ENCODE measurements at places on chromosomes 7 and 10.

GRCh38 chr7:42244828-42245227 is 7.8 kb upstream of the GLI3 start:
- no peak for DNase-seq

DNA sequence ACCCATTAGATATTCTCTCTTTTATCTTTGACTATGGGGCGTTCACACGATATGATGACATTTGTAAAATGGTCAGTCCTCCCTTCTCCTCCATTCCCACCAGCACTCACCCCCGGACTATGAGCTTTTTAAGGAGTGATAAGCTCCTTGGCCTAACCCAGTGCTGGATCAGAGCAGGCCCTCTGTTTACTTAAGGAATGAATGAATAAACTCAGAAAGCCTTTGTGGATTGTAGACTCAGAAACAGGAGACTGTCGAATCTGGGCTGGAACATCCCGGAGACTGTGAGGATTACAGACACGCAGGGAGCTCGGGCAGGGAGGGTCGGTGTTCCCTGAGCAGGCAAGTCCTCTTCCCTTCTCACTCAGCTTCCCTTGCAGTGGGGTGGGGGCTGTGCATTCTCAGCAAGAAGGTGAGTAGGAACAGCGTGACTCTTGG is 6.8 kb upstream of the ZCCHC24 start:
- DNase-seq, result no peak

DNA sequence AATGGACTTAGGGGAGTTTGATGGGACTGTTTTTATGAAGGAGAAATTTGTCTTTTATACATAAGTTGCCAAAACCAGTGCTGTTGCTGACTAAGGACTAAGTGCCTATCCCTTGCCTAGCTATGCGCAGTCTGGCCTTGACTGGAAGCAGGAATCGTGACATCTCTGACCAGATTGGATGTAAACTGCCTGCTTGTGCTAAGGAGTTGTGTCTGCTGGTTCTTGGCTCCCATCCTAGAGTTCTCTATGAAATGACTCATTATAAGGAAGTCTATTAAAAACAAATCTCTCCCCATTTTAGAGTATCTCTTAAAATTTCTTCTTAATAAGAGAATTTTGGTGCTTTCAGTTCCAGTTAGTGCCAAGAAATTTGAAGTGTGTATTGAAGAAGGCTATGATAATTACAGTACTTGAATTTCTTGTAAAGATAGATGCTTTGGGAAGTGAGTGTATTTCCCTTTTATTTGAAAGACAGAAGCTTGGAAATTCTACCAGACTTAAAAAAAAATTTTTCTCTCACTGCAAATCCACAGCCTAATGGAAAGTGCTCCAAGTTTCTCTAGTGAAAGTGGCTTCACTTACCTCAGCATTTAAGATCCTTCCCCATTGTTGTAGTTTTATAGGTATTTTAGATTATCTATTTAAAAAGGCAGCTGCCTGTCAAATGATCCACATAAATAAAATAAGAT is 77.6 kb downstream of the BICC1 start:
- DNase-seq, result no peak

DNA sequence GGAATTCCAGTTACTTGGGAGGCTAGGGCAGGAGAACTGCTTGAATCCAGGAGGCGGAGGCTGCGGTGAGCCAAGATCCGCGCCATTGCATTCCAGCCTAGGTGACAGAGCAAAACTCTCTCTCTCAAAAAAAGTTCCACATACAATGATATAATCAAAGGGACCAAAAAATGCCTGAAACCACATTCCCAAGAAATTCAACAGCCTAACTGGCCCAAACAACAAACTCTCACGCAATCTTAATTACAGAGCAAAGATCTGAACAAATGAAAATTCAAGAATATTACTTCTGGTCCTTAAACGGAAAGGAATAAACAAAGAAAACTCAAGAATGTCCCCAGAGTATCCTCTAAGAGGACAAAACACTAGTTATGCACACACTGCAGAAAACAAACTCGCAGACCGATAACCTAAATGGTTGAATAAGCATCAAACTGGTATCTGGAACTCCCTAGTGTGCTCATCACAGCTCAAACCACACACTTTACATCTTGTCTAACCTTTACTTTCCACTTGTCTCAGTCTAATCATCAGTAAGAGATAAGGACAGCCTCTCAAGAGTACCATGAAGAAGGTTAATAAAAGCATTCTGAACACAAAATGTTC is 3.7 kb downstream of the OGA start:
- no peak for DNase-seq

DNA sequence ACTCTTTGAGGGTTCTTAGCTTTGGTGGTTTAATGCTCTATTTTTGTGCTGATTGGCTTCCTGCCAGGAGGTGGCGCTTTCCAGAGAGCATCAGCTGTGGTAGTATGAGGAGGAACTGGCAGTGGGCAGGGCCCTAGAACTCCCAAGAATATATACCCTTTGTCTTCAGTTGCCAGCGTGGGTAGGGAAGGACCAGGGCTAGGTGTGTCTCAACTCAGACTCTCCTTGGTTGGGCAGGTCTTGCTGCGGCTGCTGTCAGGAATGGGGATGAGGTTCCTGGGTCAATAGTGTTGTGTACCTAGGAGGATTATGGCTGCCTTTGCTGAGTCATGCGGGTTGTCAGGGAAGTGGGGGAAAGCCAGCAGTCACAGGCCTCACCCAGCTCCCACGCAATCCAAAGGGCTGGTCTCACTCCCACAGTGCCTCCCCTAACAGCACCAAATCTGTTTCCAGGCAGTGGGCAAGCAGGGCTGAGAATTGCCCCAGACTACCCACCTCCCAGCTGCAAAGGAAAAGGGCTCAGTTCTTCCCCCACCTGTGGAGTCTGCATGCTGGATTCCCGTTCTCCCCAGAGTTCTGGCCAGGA is 191.5 kb downstream of the PHTF2 start:
- peak; percentile 31 for DNase-seq

DNA sequence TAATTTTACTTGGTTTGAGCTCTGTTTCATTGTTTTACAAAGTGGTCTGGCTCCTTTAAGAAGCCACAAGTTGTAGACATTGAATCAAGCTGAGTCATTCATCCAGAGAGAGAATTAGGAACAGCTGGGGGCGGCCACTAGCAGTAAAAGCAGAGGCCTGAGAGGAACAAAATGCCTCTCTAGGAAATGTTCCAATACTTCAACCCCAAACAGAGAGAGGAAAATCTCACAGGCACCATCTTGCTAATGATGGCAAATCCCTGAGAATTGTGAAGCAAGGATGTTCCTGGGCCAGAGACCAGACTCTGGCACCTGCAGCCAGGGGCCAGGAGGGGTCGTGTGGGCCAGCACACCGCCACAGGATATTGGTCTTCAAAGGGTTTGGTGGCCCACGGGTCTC is 26.5 kb upstream of the TRIL start:
- no peak for DNase-seq

DNA sequence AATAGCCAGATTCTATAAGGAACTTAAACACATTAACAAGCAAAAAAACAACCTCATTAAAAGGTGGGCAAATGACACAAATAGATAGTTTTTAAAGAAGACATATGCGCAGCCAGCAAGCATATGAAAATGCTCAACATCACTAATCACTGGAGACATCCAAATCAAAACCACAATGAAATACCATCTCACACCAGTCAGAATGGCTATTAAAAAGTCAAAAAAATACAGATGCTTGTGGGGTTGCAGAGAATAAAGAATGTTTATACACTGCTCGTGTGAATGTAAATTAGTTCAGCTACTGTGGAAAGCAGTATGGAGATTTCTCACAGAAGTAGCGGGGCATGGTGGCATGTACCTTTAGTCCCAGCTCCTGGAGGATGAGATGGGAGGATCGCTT is 164.0 kb downstream of the CHRM2 start:
- no peak for DNase-seq

DNA sequence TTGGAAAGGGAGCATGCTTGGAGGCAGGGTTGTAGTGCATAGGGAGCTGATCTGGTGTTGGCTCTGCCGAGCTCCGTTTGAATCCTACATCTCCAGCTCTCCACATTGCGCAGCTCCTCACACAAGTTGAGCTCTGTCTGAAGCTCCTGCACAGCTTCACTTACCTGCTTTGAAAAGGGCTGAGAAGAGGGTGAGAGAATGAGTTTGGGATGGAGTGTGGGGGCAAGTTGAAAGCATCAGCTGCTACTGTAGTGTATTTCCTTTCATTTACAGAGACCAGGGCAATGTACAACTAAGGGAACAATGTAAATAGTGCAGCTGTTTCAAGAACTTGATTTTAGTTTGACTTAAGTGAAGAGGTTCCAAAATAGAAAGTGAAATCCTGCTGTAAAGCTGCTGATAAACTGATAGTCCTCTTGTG is 88.5 kb downstream of the VTI1A start:
- DNase-seq, result no peak

DNA sequence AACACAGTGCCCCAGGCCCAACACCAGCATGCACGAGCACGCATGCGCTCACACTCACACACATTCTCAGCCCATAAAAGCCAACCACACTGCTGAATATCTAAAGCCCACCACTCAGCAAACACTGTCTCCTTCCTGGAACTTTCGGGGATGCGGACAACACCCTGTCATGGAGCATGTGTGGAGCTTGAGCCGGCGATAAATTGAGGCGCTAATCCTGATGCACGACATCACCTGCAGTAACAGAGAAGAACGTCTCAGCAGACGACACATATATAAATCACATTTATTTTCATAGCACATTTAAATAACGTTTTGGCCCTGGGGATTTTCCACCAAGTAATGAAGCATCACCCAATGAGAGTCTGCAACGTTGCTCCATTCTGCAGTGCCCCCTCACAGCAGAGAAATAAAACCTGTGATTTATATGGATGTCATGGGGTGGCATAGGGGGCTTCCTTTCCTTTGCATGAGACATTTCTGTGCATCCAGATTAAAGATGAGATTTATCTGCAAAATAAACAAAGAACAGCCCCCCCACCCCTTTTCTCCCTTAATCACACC is 267.7 kb upstream of the NFE2L3 start:
- no peak for DNase-seq

DNA sequence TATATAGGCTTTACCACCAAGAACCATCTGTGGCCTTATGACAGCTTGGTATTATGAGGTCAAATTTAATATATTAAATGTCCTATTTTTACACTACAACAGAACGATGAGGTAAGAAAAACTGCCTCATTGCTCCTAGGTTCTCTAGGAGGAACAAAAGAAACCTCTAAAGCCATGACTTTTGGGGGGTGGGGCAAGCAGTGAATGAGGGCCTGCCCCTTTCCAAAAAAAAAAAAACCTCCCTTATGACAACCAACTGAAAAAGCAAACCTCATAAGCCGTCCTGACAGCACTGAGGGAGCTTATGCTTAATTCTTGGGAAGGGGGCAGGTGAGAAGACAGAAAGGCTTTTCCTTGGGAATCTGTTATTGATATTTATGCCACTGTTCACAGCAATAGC is 116.6 kb downstream of the KMT2E start:
- no peak for DNase-seq

GRCh38 chr7:130468612-130469011 is 23.3 kb upstream of the MEST start:
- no peak for DNase-seq

DNA sequence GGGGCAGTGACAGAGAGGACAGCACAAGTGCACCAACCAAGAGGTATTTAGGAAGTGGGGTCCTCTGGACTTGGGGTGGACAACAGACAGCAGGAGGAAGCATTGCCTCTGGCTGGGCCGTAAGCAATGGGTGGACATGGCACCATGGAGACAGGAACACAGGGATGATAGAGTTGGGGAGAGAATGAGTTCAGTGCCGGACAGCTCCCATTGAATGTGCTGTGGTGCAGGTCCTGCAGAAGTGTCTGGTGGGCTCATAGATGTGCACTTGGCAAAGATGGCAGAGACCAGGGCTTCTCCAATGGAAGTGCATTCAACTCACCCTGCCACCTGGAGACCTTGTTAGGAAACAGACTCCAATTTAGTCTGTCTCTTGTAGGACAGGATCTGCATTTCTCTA is 341.5 kb upstream of the ZMIZ1 start:
- DNase-seq, result no peak

- peak; percentile 64 for DNase-seq
Measured at GRCh38 chr7:117124591-117125220, 171.4 kb downstream of the ST7 start.

DNA sequence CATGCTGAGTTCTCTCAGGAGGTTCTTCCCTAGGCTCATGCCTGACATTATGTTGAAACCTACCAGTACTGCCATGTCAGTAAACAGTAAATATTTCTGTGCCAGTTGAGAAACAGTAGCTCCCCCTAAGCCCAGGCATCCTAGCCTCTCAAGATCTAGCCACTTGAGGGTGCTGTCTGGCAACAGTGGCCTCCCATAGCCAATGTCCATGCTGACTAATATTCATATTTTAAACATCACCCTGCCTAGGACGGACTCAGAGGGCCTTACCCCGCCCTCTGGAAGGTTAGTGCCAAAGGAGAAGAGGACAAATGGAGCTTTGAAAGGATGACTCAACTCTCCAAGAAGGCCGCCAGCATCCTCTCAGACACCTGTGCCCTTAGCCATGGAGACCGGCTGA is 7.7 kb downstream of the ACSM6 start:
- DNase-seq, result no peak

DNA sequence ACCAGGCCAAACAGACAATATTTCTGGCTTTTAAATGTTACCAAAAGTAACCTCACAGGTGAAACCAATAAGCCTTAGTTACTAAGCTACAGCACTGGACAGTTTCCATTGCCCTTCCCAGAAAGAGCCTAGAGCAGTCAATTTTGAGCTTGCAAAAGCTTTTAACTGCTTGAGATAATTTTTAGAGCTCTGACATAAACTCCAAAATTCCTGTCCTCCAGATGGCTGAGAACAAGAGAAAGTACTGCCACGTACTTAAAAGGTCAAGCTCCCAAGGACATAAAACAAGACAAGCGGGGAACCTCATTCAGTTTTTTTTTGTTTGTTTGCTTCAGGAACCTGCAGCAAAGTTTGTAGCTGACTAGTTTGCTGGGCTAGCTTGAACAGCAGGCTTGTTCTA is 54.1 kb downstream of the BBS9 start:
- DNase-seq, result no peak

GRCh38 chr7:32048970-32049491 is 21.2 kb downstream of the PDE1C start:
- DNase-seq, result no peak

- DNase-seq, result no peak
Measured at GRCh38 chr10:78756604-78757343, 312.0 kb upstream of the ZMIZ1 start.

GRCh38 chr10:44380829-44381600 is 3.9 kb downstream of the CXCL12 start:
- no peak for DNase-seq

- no peak for DNase-seq
Measured at GRCh38 chr7:113582471-113582870, 336.3 kb downstream of the PPP1R3A start.

DNA sequence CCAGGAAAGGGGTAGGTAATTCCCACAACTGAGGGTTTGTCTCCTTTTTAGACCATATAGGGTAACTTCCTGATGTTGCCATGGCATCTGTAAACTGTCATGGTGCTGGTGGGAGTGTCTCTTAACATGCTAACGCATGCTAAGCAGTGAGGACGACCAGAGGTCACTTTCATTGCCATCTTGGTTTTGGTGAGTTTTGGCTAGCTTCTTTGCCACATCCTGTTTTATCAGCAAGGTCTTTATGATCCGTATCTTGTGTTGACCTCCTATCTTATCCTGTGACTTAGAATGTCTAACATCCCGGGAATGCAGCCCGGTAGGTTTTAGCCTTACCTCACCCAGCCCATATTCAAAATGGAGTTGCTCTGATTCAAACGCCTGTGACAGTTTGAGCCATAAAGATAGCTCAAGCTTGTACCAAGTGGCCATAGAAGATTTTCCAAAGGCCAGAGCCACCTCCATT is 176.0 kb upstream of the NAMPT start:
- no peak for DNase-seq
